ENCODE measurements at places on chromosomes 3 and 15.

GRCh38 chr15:38424101-38424552 is 29.8 kb upstream of the FAM98B start:
- H3K27me3 ChIP-seq, result no peaks in the 10 kb centered on the region
- no peaks in the 10 kb centered on the region for H3K36me3 ChIP-seq
- DNase-seq, result no peak
- H3K4me3 ChIP-seq, result no peak overlapping the region
- H3K4me1 ChIP-seq, result no peaks in the 10 kb centered on the region

GRCh38 chr3:15743587-15744009 is 54.2 kb downstream of the ANKRD28 start:
- peak overlapping the region; percentile 23 for H3K27ac ChIP-seq
- H3K27me3 ChIP-seq, result no peaks in the 10 kb centered on the region

DNA sequence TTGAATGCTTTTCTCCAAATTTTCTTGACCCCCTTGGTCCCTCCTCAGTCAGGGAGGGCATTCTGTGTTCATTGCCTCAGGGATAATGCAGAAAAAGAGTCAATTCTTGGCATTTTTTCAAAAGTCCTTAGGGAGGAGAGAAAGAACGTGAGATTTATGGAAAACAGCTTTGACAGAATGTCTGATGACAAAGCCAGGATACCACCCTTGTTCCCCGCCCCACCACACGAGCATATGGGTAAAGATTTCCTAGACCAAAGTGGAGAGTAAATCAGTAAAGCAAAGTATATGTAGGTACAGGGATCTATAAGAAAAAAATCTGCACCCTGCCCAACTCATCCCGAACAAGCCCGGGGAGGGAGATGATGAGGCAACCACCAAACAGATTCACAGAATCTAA is 11.2 kb downstream of the SRGAP3 start:
- H3K36me3 ChIP-seq, result no peaks in the 10 kb centered on the region
- DNase-seq, result no peak
- no peak overlapping the region for H3K4me3 ChIP-seq
- no peak overlapping the region for H3K27ac ChIP-seq

DNA sequence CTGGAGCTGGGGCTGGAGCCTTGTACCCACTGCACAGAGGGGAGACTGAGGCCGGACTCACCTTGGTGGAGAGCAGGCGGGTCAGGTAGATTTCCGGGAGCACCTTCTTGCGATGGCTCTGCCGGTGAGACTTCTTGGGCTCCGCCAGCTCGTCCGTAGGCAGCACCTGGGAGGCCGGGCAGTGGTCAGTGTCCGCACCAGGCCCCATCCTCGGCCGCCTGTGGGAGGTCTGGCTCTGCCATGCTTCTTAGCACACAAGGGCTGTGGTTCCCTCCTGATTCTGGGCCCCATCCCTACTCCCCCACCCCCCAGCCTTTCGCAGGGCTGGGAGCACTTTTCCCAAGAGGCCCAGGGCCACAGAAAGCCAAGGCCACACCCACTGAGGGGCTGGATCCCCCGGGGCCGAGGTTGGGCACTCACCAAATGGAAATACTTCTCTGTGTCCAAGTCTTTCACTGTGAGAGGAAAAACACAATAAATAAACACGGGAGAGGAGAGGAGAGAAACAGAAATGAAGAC is 17.4 kb downstream of the H1-8 start:
- H3K4me3 ChIP-seq, result no peak overlapping the region
- peaks cover 59% of the 10 kb centered on the region for H3K4me1 ChIP-seq
- H3K27ac ChIP-seq, result peak overlapping the region; percentile 81
- DNase-seq, result no peak
- no peaks in the 10 kb centered on the region for H3K27me3 ChIP-seq

- no peaks in the 10 kb centered on the region for H3K4me1 ChIP-seq
- H3K27ac ChIP-seq, result no peak overlapping the region
- H3K27me3 ChIP-seq, result no peaks in the 10 kb centered on the region
- no peak overlapping the region for H3K4me3 ChIP-seq
These were observed 78.7 kb upstream of the MME start for GRCh38 chr3:155001289-155002010.

GRCh38 chr3:111173906-111174305 is 102.3 kb downstream of the NECTIN3 start:
- no peak overlapping the region for H3K4me3 ChIP-seq
- H3K27me3 ChIP-seq, result no peaks in the 10 kb centered on the region
- DNase-seq, result no peak
- H3K27ac ChIP-seq, result no peak overlapping the region
- H3K36me3 ChIP-seq, result no peaks in the 10 kb centered on the region

Data from sigmoid colon (tissue), 7 donors.